Naive B cell (primary cell): ENCODE measurements at places on chromosomes 4 and X.

DNA sequence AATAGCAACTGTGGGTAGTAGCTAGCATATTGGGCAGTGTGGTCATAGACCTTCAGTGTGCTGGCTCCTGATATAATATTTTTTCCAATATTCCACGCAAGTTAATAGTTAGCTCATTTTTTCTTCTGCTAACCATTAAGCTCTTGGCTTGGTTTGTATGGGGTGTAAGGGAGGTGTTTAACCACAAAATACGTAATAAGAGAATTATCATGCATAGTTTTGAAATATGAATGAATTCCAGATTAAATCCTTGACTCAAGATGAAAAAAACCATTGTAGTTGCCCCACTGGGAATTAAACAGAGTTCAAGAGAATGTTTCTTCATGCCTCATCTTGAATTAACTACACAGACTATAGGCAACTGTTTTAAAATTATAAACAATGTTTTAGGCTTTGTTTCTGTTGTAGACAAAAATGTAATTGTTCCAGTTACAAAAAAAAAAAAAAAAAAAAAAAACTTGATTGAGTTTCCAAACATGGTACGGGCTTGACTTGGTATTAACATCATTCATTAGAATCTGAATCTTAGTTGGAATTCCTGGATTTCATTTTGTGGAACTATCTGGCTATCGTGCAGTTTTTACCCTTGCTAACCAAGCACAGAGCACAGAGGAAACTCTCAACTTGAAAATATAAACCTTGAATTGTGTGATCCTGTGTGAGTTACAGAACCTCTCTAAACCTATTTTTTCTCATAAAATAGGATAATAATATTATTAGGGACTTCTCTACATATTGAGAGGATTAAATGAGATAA, 28.4 kb downstream of the CXCL1 start:
- DNase-seq: no peak

- peak; percentile 72 for DNase-seq
Measured at GRCh38 chrX:123962794-123963373, 1.4 kb downstream of the STAG2 start.

GRCh38 chr4:38082424-38083385, 122.5 kb downstream of the PTTG2 start:
- no peak for DNase-seq

DNA sequence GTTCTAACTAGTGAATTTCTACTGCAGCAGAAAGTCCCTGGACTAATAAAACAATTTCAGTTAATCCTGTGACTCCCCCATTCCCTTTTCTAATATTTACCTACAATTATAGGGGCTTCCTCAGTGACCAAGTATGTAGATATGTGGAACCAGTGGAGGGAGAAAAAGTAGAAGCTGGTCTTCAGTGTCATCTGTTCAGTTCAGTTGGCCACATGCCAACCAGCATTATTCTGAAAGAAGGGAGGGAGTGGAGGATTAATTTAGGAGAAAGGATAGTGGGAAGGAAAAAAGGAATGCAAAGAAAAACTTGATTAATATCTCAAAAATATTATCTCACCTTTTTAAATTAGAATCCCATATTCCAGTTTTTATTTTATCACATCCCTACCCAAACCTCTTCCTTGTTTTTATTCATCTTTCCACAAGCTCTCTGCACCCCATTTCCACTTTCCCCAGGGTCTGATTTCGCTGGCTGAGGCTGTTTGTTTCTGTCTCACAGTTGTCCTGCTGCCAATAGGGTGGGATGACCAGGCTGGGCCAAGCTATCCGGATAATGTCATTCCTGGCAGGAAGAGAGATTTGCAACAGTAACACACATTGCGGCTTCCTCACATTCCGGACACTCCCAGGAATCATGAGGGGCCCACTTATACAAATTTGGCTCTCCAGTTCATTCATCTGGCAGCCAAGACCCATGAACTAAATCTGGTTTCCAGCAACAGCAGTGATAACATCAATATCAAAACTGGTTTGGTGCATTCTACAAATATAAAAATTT, 24.6 kb upstream of the ANTXR2 start:
- DNase-seq: no peak

- peak; percentile 26 for DNase-seq
Measured at GRCh38 chr4:85656759-85657505, 182.0 kb downstream of the ARHGAP24 start.
